GM12891 (cell line): ENCODE measurements at places on chromosomes 6 and 20.

- DNase-seq: no peak
Observed at GRCh38 chr6:22756365-22756764, 187.0 kb downstream of the HDGFL1 start.

GRCh38 chr6:156154896-156155295, 622.3 kb upstream of the ARID1B start:
- no peak for DNase-seq

GRCh38 chr20:4987130-4987529, 14.2 kb downstream of the SLC23A2 start:
- no peak for DNase-seq

DNA sequence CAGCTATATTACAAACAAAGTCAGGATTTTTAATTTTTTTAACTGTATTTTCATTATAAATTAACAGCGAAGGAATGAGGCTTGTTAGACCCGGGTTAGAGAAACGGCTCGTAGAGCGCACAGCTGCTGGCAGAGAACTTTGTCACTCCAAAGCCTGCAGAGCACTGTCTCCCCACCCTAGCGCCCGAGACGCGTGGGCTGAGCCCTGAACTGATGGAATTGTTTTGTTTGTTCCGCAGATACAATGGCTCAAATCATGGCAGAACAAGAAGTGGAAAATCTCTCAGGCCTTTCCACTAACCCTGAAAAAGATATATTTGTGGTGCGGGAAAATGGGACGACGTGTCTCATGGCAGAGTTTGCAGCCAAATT, 810 bp downstream of the LAMP5 start:
- DNase-seq: no peak

DNA sequence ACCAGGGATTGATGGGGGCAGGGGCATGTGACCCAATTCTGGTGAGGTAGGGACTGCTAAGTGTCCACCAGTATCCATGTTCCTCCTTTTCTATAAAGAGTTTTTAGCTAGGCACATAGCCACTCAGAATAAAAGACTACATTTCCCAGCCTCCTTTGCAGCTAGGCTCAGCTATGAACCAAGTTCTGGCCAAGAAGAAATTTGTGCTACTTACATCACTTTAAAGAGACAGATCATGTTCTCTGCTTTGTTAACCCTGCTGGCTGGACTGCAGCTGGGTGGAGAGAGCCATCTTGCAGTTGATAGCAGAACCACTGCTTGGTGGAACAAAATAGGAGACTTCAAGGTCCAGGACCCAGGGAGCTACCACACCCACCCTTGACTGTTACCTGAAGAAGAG, 5.3 kb upstream of the CCM2L start:
- DNase-seq: no peak

DNA sequence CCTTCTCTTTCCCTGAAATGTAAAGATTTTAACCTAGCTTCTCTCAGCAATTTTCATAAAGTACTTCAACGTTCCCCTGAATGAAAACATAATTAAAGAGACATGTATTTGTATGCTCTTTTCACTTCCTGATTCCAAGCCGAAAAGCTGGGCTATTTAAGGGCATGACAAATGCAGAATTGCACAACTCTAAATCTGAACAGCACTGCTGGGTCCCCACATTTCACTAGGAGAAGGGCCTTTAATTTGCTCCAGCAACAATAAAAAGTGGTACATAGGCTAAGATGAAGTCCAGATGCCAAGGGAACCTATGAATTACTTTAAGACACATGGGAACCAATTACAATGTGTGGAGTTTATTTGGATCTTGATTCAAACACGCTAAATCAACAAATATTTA, 42.0 kb downstream of the IRAK1BP1 start:
- DNase-seq: no peak

DNA sequence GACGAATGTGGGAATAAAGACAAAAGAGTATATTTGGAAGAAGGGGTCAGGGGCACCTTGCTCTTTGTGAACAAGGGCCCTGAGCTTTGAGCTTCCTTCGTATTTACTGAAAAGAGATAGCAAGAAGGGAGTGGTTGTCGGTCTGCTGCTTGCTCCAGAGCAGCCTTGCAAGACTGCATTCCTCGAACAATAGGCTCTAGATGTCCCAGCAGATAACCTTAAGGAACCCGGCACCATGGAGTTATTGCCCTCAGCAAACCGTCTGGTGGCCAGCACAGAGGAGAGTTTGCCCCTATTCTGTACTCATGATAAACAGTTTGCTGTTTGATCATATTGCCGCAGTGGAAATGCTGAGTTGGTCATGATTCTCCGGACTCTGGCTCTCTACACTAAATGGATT, 22.7 kb downstream of the HLA-DRB1 start:
- no peak for DNase-seq

DNA sequence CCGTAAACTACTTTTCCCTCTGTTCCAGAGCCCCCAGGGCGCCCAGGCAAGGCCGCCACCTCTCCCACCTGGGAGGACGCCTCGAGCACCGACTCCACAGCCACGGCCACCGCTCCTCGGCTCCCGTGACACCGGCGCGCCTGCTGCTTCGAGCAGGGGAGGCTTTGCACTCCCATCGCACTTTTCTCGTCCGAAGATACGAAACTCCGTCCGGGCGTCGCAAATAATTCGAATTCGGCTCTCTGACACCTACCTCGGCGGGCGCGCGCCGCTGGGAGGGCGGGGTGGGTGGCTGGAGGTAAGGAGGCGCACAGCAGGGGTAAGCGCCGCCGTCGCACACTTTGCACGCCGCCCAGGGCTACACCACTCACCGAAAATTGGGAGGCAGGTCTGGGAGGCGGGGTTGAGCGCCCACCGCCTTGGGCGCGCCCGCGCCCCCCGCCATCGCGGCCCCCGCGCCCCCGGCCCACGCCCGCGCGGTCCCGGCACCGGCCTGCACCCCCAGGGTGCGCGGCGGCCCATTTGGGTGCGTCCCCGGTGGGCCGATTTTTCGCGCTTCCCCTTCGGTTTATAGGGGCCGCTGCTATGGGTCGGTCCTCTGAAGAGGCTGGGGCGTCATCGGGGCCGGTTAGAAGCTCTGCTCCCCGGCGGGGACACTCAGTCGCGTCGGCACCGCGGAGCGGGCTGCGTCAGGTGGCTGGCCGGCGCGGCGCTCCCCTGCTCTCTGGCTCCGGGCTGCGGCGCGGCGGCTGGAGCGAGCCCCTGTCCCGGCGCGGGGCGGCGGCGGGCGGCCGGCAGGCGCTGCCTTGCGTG, 36.2 kb downstream of the GNAS start:
- peak; percentile 71 for DNase-seq

GRCh38 chr6:36944650-36945049, 9.9 kb upstream of the PI16 start:
- no peak for DNase-seq

- DNase-seq: no peak
Observed at GRCh38 chr6:19410481-19410880, 426.7 kb upstream of the ID4 start.

- DNase-seq: no peak
Observed at GRCh38 chr6:56902641-56903464, 52.1 kb upstream of the BEND6 start.

DNA sequence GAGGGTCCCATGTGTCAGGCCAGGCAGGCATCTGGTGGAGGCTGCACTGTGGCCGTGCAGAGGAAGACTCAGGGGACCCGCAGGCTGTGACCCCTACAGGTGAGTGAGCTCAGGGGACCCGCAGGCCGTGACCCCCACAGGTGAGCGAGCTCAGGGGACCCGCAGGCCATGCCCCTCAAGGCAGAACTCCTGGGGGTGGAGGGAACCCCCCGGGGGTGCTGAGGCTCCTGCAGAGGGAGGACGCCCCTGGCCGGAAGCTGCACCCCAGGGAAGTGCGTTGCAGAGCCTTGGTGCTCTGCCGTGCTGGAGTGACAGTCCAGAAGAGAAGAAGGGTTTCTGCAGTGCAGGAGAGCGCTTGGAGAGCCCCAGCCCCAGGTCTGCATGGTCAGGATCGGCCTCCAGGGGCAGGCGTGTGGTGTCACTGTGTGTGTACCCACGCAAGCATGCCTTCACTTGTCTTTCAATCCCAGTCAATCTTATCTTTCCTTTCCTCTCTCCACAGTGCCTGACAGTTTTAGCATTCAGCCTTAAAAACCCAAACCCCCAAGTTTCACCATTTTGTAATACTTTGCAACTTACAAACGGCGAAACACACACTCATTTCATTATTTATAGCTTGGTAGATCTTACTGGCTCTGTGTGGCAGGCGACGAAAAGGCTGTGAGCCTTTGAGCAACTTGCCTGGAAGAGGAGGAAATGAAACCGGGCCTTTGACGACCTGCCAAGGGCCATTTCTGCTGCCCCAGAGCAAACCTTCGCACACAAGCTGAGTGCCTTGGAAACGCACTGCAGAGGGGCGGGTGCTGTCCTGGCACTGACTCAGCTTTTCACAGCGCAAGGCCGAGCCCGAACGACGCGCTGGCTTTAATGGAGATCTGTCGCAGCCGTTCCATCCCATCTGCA, 101.4 kb upstream of the AGPAT4 start:
- no peak for DNase-seq

DNA sequence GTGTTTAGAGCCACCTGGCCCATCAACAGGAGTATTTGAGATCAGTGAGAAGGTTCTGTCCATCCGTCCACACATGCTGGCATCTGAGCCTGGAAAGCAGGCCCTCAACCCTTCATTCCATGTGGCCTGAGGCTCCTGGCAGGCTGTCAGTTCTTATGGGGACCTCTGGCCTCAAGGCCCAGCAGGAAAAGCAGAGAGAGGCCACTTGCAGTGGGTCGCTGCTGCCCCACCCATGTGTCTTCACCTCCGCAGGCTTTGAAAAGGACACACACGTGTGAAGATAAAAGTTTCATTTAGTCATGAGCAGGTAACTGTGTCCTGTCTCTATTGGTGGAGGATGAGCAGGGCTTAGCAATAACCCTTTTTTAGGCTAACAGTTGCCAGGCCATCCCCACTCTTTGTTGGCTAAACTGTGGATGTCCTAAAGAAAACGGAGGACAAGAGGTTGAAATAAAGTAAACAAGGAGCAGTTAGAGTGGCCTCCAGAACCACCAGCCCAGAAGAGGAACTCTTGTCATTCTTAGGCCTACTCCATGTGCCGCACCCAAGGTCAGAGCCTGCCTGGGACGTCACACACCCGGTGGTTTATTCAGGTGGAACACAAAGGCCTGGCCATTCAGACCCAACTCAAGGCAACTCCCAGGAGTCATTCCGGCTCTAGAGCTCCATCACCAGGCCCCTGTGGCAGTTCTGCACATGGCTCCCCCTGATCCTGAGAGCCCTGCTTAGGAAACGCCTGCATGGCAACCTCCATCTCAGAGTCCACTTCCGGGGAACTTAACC, 143.4 kb upstream of the CST7 start:
- no peak for DNase-seq

DNA sequence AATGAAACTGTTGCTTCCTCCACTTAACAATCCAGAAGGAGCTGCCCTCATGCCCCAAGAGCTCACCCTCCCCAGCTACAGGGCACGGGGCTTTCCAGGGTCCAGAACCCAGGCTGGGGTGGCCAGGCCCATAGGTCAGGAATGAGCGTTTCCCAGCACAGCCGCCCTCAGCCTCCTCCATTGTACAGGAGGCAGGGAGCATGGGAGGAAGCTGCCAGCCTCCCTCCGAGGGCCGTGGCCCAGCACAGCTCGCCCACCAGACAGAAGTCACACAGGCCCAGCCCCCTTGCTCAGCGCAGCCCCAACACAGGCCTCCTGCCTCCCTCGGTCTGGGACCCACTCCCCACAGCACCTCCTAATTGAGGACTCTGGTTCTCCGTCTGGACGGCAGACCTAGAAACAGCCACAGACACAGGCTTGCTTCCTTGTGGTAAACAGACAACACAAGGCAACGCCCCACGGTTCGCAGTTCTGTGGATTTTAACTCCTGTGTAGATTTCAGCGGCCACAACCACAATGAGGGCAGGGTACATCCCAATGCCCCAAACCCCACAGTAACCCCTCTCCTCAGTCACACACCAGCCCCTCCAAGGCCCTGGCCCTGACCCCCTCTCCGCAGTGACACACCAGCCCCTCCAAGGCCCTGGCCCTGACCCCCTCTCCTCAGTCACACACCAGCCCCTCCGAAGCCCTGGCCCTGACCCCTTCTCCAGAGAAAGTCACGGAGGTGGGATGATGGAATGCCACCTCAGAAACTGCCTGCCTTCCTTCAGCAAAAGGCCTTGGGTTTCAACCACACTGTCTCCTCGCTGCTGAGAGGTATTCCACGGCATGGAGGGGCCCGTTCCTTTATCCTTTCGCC, 173.5 kb downstream of the DLL1 start:
- no peak for DNase-seq

GRCh38 chr20:44467289-44467883, 8.3 kb upstream of the TTPAL start:
- DNase-seq: no peak

- DNase-seq: no peak
Observed at GRCh38 chr6:31122791-31123706, 2.8 kb upstream of the CDSN start.

DNA sequence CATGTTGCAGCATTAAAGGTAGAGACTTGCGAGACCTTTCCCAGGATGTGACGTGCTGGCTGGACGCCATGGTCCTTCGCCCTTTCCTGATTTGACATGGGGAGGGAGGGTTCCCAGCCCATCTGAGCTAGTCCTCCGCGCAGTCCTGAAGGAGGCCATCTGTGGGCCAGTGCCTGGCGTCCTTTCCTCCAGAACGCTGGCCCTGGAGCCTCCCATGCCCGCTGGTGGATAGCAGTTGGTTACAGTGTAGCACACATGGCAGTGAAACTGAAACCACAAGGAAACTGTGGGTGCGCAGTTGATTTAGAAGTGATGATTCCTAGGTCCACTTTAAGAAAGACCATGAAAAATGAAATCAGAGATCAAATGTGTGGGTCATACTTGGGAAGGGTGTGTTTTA, 193.7 kb downstream of the CDH4 start:
- DNase-seq: no peak

GRCh38 chr6:39681674-39682121, 43.5 kb downstream of the KIF6 start:
- DNase-seq: no peak

DNA sequence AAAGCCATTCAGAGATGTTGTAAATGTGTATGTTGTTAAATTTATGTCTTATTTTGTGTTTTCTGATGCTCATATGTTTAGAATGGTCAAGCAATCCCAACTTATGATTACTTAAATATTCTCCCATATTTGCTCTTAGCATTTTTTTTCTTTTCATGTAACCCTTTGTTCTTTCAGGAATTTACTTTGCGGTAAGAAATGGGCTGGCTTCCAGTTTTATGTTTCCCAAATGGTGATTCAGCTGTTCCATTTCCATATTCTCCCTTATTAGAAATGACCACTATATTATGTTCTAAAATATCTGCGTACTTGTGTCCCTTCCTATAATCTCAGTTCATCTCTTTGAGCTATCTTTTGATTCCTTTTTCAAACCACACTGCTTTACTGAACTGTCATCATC, 113.7 kb downstream of the CDH26 start:
- DNase-seq: no peak
